ENCODE measurements at places on chromosomes 2 and 18. TPM values are rescaled to one million over a fixed set of nuclear protein-coding genes. Genes with fewer than 3 reads are reported as not detected.
A peak's percentile ranks its signal among the peaks of the same experiment; 100 is the strongest.

- no peak for DNase-seq
Observed at GRCh38 chr2:200761266-200761665, 50.4 kb upstream of the BZW1 start.

- no peak for DNase-seq
Observed at GRCh38 chr18:33269223-33269622, 171.3 kb downstream of the CCDC178 start.

- no peak for DNase-seq
Observed at GRCh38 chr2:229409751-229410181, 138.7 kb upstream of the PID1 start.

CGREF1 gene
- 4.5 TPM for total RNA-seq

ABCG5 gene
- total RNA-seq, result not detected

KRTCAP3 gene
- 1.2 TPM for total RNA-seq

DNA sequence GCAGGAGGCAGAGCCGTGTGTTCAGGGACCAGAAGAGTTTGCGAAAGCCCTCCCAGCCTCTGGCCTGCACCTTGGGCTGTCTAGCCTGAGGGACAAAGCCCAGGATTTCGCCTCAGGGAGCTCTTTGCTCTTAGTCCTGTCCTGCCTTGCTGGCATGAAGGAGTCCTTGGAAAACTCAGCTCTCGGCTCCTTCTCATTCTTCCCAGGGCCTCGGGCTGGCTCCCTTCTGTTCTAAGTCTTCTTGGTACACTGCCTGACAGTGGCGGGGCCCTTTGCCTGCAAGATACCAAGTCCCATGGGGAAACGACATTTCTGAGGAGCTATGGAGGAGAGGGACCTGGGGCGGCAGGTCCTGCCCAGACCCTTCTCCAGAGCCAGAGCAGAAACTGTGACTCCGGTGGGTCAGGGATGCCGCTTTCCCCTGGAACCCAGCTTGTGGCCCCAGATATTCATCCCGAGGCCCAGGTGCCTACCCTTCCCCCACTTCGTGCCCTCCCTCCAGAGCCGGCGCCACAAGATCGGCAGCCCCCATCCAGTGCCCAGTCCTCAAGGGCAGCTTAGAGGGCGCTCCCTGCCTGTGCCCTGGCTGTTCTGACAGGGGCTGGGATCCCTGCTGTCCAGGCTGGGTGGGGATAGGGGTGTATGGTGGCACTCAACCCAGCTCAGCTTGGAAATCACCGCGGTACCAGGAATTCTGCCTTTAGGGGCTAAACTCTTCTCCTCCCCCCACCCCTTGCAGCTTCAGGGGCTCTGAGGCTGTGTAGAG, 5.5 kb upstream of the CYP26B1 start:
- DNase-seq, result peak; percentile 52

- DNase-seq, result no peak
Observed at GRCh38 chr2:131093696-131094462, 619 bp upstream of the FAM168B start.

- DNase-seq, result no peak
Observed at GRCh38 chr2:77813599-77813998, 291.4 kb upstream of the LRRTM4 start.

DNA sequence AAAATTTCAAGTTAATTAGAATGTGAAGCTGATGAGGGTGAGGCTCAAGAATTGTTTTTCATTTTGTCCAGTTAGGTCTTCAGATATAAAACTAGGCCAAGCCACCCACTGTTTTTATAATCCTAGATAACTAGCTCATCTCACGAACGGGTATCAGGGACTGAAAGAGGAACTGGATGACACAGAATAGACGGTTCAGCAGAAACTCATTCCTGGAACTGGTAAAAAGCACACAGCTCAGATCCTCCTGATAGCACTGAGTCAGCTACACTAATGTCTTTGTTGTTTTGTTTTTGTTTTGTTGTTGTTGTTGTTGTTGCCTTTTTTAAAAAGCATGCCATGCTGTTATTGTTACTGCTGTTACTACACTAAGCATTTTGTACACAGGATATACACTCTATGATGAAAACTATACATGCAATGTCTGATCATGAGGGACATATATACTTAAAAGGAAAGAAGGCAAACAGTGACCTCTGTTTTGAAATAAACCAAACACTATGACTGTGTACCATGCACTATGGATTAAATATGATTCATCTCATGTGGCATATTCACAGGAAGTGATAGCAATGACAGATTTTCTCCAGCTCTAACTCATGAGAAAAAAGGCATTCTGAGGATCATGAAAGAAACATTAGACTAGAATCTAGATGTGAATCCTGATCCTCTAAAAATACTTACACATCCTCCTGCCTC, 437.6 kb downstream of the NCKAP5 start:
- DNase-seq, result no peak

DNA sequence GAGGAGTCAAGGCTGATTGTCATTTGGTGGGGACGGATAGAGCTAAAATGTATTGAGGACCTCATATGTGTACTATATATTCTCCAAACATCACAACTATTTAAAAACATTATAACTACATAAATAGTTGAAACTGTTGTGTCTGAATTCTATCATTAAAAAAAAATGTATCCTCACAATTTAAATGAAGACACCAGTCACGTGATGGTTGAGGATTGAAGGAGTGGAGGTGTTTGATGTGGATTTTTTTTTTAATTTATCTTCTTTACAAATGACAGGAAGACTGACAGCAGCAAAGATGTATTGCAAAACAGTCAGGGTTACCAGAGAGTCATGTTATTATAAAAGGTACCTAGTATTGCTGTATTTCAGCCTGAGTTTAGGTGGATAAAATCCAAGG, 30.0 kb downstream of the GNAL start:
- DNase-seq, result no peak

IGFBP5 gene
- total RNA-seq, result 554 TPM

GRCh38 chr2:142668420-142668819, 209.0 kb upstream of the KYNU start:
- no peak for DNase-seq

OXER1 gene
- 0.47 TPM for total RNA-seq

WDR54 gene
- 7.5 TPM for total RNA-seq

RHOB gene
- 664 TPM for total RNA-seq

DNA sequence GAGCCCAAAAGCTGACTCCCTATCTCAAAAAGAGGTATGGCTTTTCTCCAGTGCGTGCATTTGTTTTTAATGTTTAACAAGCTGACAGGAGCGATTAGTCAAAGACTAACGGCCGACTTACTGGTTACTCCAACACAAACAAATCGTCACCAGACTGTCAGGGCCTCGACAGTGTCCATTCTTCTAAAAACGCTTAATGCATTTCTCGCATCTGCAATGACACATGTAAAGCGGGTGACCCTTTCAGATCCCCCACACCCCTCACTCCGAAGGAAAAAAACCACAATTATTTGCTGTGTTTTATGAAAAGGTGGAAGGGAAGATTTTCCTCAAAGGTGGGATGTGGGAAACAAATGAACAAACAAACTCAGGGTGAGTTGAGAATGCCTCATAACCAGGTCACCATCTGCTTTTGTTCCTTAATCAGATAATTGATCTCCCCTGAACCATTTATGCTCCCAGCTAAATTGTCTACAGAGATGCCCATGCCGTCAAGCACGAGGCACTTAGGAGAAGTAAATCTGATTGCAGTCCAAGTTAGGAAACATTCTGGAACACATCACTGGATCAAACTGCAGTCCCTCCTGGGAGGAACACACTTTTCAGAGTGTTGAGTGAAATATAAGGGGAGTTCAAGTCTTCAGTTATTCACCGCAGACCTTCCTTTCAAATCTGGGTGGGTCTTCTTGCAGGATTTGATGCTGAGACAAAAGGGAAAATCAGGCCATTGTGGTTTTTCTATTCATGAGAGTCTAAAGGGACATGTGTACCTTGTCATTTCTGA, 340.8 kb downstream of the CMPK2 start:
- no peak for DNase-seq

DNA sequence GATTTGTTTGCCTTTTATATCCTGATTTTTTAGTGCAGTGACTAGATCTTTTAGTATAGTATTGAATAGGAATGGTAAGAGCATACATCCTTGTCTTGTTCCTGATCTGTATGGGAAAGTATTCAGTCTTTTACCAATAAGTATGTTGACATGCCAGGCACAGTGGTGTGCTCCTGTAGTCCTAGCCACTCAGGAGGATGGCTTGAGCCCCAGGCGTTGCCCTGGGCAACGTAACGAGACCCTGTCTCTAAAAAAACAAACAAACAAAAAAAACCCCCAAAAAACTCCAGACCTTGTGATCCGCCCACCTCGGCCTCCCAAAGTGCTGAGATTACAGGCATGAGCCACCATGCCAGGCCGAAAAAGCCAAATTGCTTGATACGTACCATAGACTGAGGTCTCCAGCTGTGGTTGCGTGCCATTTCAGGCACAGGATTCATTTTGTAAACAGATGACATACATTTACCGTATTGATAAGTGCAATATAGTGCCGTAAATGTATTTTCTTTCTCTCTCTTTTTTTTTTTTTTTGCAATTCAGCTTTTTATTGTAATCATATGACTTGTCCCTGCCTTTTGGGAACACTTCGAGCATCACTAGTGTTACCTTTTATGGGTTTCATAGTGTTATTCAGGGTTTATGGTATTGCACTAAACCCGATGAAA, 18.5 kb downstream of the BIRC6 start:
- DNase-seq, result no peak
